ENCODE measurements at places on chromosomes 7 and 10. TPM values are rescaled to one million over a fixed set of nuclear protein-coding genes. Genes with fewer than 3 reads are reported as not detected.
A peak's percentile ranks its signal among the peaks of the same experiment; 100 is the strongest.

FAM13C gene
- total RNA-seq, result 3.1 TPM

C10orf120 gene
- not detected for total RNA-seq

DNA sequence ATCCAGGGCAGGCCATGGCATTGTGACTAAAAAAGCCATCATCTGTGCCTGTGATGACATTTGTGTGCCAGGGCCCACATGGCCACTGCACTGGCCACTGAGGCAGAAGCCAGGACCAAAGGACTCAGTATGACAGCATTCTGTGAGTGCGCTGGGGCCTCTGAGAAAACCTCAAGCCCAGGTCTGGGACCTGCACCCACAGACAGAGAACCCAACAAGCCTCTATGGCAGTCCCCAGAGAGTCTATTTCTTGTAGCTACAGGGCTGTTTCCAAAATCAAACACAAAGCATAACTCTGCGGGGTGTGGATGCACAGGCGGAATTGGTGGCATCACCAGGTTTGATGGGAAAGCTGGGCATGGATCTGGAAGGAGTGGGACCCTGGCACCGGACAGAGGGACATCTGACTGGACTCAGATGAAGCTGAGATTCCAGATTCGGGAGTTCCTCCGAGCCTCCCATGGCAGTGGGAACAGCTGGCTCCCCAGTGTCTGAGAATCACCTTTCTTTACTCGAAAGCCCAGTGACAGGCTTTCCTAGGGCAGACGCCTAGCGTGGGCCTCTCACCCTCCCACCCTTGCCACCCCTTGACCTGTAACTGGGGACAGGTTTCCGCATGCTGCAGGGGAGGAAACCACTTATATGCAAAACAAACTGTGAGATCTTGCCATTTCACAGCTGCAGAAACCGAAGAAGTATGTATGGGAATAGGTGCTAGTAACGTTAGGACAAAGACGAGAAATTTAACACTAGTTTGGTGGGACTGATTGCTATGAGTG, 70.6 kb upstream of the RHEB start:
- H3K36me3 ChIP-seq, result no peaks in the 10 kb centered on the region
- H3K4me3 ChIP-seq, result no peak overlapping the region
- no peaks in the 10 kb centered on the region for H3K4me1 ChIP-seq
- H3K27me3 ChIP-seq, result no peaks in the 10 kb centered on the region
- H3K27ac ChIP-seq, result no peak overlapping the region

TMEM176B gene
- 0.54 TPM for total RNA-seq

- H3K27ac ChIP-seq, result no peak overlapping the region
- no peaks in the 10 kb centered on the region for H3K36me3 ChIP-seq
- DNase-seq, result no peak
- H3K4me3 ChIP-seq, result peak overlapping the region; percentile 71
- peaks cover 64% of the 10 kb centered on the region for H3K4me1 ChIP-seq
Measured at GRCh38 chr7:150973571-150974451, 4.3 kb downstream of the KCNH2 start.

CCDC172 gene
- total RNA-seq, result not detected

DNA sequence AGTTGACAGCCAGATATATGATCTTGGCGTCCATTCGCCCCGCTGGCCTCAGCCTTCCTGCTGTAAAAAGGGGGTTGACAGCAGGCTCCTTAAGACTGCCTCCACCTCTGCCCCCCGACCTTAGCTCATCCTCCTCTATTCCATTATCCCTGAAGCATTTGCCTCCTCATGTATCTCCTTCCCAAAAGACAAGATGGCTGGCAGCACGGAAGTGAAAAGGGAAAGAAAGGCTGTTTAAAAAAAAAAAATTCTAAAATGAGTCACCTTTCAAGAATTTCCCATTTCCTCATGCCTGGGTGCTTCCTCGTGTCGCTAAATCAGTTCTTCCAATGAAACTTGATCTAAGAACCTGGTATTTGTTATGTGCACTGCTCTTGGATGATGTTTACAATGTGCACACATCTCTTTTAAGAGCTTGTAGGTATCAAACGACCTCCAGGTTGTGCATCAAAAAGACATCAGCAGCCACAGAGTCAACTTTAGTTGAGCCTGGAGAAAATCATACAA, 1.7 kb downstream of the SCRN1 start:
- no peak overlapping the region for H3K27ac ChIP-seq
- peak overlapping the region; percentile 97 for H3K4me3 ChIP-seq
- no peaks in the 10 kb centered on the region for H3K27me3 ChIP-seq

- peaks cover 8% of the 10 kb centered on the region for H3K27me3 ChIP-seq
- no peak overlapping the region for H3K27ac ChIP-seq
- H3K4me1 ChIP-seq, result no peaks in the 10 kb centered on the region
- H3K36me3 ChIP-seq, result no peaks in the 10 kb centered on the region
- no peak for DNase-seq
Measured at GRCh38 chr10:97838091-97838490, 11.6 kb upstream of the GOLGA7B start.

- H3K27me3 ChIP-seq, result peaks cover 100% of the 10 kb centered on the region
- H3K4me3 ChIP-seq, result no peak overlapping the region
- no peak overlapping the region for H3K27ac ChIP-seq
- H3K4me1 ChIP-seq, result peaks cover 35% of the 10 kb centered on the region
- DNase-seq, result peak; percentile 56
- H3K36me3 ChIP-seq, result no peaks in the 10 kb centered on the region
Measured at GRCh38 chr7:1231214-1232102, 1.2 kb upstream of the UNCX start.

DNA sequence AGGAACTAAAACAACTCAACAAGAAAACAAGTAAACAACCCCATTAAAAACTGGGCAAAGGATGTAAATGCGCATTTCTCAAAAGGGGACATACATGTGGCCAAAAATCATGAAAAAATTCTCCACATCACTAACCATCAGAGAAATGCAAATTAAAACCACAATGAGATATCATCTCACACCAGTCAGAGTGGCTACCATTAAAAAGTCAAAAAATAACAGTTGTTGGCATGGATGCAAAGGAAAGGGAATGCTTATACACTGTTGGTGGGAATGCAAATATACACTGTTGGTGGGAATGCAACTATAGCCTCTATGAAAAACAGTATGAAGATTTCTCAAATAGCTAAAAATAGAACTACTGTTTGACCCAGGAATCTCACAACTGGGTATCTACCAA, 60.0 kb upstream of the LANCL2 start:
- no peak overlapping the region for H3K4me3 ChIP-seq
- DNase-seq, result no peak
- H3K27ac ChIP-seq, result no peak overlapping the region
- no peaks in the 10 kb centered on the region for H3K36me3 ChIP-seq
- H3K27me3 ChIP-seq, result no peaks in the 10 kb centered on the region
- H3K4me1 ChIP-seq, result no peaks in the 10 kb centered on the region

GRCh38 chr7:104208421-104208780, 588 bp upstream of the ORC5 start:
- H3K36me3 ChIP-seq, result no peaks in the 10 kb centered on the region
- H3K4me3 ChIP-seq, result peak overlapping the region; percentile 85
- no peak for DNase-seq
- no peaks in the 10 kb centered on the region for H3K27me3 ChIP-seq

- no peaks in the 10 kb centered on the region for H3K36me3 ChIP-seq
- no peak for DNase-seq
- no peak overlapping the region for H3K4me3 ChIP-seq
Measured at GRCh38 chr7:77430927-77431326, 14.8 kb upstream of the GSAP start.

DNA sequence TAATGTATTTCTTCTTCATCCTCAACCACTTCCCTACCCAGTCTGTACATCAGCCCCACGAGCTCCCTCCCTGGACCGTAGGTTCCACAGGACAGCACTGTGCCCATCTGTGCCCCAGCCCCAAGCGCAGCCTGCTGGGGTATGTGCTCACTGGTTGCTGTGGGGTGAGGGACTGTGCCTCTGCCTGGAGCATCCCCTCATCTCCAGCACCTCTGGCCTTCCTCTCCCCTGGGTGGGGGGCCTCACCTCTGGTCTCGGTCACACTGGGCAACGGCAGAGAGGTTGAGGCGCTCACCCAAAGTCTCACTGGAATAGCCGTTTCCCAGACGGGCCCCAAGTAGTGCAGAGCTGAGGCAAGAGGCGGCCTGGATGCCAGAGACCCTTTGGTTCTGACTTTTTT, 1.5 kb upstream of the PRKAR1B start:
- DNase-seq, result no peak
- H3K4me3 ChIP-seq, result peak overlapping the region; percentile 96
- no peaks in the 10 kb centered on the region for H3K4me1 ChIP-seq
- H3K27me3 ChIP-seq, result no peaks in the 10 kb centered on the region
- no peaks in the 10 kb centered on the region for H3K36me3 ChIP-seq
- H3K27ac ChIP-seq, result no peak overlapping the region

DNA sequence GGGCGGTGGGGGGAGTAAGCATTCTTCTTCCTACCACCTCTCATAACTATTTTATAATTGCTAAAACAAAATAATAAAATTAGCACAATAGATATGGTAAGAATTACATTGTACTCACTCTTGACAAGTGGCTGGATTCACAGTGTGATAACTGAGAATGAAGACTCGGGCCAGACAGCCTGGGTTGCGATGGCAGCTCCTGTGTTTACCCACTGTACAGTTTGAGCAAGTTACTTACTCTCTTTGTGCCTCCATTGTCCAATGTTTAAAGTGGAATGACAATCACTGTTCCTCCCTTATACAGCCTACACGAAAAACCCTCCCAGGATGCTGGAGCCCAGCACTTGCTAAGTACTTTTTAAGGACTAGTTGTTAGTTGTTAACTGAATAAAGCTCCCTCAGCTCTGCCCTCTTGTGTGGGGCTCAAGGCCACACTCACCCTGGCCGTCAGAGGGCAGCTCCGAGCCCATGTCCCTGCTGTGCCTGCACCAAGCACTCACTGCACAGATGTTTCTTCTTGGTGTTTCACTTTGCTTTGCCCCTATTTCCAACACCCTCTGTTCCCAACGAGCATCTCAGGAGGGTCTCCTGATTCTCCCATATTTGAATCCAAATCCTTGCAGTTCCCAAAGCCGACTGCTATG, 56.4 kb upstream of the NPS start:
- no peaks in the 10 kb centered on the region for H3K4me1 ChIP-seq
- H3K36me3 ChIP-seq, result no peaks in the 10 kb centered on the region
- H3K4me3 ChIP-seq, result no peak overlapping the region
- no peaks in the 10 kb centered on the region for H3K27me3 ChIP-seq
- no peak overlapping the region for H3K27ac ChIP-seq

HPS1 gene
- 16.0 TPM for total RNA-seq

DNA sequence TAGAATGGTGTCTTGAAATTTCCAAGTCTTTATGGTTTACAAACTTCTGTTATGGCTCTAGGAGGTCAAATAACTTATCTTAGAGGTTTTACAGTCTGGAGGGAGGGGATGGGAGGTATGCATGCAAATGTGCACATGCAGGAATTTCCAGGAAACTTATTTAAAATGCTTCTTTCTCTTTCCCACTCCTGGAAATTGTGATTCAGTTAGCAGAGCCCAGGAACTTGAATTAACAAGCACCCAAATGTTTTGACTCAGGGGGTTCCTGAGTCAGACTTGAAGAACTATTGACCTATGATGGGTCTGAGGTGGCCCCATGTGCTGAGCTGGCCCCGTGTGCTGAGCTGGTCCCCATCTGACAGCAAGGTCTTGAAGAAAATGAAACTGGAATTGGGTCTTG, 669.4 kb downstream of the INHBA start:
- no peaks in the 10 kb centered on the region for H3K27me3 ChIP-seq
- H3K4me3 ChIP-seq, result no peak overlapping the region
- H3K4me1 ChIP-seq, result peaks cover 7% of the 10 kb centered on the region
- DNase-seq, result no peak

Data from neural progenitor cell (in vitro differentiated cells).